Type B pancreatic cell (in vitro differentiated cells): ENCODE measurements at places on chromosomes 2 and 18. TPM values are rescaled to one million over a fixed set of nuclear protein-coding genes. Genes with fewer than 3 reads are reported as not detected.

GRCh38 chr2:54455563-54456361 is at the start of gene SPTBN1:
Gene SPTBN1, plus strand, starts transcription at chr2:54456327. Its CDS starts 70,092 bp downstream, at chr2:54526419.
- peak; percentile 88 for DNase-seq

- no peak for DNase-seq
Measured at GRCh38 chr18:39661856-39662366, 2096.3 kb upstream of the CELF4 start.

DNA sequence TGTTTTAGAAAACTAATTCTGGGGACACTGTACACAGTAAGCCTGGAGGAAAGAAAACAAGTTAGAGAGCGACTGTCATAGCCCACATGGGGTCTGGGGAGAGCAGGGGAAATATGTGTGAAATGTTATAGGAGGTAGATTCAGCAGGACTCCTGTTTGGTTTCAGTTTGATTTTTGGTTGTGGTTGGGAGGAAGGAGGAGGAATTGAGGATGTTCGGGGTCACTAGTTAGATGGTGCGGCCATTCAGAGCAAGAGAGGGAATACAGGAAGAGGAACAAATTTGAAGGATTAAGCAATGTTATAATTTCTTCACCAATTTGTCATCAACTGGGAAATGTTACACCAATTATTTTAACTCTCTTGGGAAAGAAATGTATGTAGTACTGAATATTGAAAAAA is 25.1 kb downstream of the TTC39C start:
- DNase-seq: no peak

DNA sequence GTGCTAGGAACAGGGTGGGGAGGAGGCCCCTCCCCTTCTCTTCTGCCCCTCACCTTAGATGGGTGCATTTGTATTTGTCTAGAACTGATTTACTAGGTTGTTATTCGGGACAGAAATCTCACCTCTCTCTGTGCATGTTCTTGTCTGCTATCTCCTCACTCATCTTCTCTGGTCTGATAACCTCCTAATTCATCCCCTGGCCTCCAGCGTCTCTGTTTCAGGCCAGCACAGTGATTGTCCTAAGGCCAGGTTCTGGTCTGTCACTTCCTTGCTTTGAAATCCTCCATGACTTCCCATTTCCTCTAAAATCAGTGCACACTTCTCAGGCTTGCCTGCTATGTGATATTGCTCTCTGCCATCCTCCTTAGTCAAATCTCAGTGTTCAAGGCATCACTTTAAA is 58.4 kb downstream of the CELF4 start:
- DNase-seq: no peak

DNA sequence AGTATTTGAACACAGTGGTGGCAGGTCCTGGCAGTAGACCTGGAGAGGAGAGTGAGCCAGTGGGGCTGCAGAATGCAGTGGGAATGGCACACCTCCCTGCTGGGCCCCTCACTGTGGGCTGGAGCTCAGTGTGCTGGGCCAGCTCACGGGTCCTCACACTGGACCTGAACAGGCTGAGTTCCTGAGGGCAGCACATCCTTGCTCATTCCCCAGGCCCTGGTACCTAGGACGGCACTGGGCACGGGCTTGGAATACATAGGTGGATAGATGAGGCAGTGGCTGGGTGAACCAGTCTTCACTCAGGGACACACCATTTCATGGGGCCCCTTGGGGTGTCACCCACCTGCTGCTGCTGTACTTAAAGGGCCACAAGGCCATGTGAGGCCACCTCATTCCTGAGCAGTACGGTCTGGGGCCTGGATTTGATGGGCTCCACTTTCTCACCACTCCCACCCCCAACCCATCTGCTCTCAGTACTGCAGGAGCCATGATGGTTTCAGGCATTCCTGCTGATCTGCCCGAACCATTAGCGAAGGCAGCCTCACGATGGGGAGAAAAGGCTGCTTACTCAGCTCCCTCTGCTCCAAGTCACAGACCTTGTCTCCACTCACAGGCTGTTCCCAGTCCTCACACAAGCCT is 4.2 kb downstream of the TMEM177 start:
- no peak for DNase-seq

GRCh38 chr2:138359532-138359931 is 142.0 kb upstream of the SPOPL start:
- DNase-seq: no peak

DNA sequence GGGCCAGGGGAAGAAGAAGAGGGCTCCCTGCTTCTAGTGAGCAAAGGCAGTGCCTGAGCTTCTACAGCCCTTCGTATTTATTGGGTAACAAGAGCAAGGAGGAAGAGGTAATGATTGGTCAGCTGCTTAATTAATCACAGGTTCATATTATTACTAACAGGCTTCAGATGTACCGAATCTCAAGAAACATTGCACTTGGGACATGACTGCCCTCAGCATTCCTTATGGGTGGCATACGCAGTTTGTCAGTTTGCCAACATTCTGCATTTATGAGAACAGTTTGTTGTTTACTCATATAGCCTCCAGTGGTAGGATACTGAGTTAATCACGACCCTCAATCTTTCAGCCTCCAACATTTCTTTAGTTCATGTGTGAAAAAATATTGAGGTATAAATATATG is 84.5 kb downstream of the HIBCH start:
- no peak for DNase-seq

GRCh38 chr2:59073286-59073685 is 832.2 kb upstream of the FANCL start:
- no peak for DNase-seq

- DNase-seq: no peak
Measured at GRCh38 chr2:217079165-217079564, 219.3 kb upstream of the TNP1 start.

GRCh38 chr2:232863996-232864395 is 6.1 kb upstream of the SNORC start:
- DNase-seq: no peak

DNA sequence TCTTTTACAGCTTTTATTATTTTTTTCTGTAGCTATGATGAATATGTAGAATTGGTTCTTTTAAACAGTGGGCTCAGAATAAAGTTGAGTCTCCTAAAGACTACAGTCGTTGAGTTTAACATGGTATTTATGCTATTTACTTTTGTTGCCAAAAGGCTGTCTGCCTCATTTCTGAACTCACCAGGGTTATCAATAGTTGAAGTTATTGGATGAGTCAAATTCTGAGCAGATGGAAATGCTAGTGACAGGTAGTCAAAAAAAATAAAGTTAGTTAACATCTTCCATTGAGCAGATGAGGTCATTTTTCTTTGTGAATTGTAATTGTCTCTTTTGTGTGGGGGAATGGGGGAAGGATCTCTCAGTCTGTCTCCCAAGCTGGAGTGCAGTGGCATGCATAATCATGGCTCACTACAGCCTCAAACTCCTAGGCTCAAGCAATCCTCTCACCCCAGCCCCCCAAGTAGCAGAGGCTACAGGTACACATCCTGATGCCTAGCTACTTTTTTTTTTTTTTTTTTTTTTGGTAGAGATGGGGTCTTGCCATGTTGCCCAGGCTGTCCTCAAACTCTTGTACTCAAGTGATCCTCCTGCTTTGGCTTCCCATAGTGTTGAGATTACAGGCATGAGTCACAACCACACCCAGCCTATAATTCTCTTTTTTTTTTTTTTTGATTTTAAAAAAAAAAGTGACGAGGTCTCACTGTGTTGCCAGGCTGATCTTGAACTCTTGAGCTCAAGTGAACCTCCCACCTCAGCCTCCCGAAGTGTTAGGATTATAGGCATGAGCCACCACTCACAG is 8.9 kb downstream of the PAPOLG start:
- no peak for DNase-seq

- DNase-seq: no peak
Measured at GRCh38 chr2:216246766-216247165, 125.5 kb downstream of the MARCHF4 start.

GRCh38 chr2:145743011-145743410 is 1223.1 kb upstream of the ZEB2 start:
- DNase-seq: no peak

DNA sequence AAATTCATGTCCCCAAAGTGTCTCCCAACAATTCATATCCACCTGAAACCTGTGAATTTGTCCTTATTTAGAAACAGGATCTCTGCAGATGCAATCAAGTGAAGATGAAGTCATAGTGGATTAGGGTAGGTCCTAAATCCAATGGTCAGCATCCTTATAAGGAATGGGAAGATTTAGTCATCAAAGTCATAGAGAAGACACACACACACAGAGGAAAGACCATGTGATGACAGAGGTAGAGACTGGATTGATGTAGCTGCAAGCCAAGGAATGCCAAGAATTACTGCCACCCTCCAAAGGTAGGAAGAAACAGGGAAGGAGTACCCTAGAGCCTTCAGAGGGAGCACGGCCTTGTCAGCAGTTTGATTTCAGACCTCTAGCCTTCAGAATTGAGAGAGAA is 17.7 kb downstream of the ADD2 start:
- no peak for DNase-seq

DNA sequence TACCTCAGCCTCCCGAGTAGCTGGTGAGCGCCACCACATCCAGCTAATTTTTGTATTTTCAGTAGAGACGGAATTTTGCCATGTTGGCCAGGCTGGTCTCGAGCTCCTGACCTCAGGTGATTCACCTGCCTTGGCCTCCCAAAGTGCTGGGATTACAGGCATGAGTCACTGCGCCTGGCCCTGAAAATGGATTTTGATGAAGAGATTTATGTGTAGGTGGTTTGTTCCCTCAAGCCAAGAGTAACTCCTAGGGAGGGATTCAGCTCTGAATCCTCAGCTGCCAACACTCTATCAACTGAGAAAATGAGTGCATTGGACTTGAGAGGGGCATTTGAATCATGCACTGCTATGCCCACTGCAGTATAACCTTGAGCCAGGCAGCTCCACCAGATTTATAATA is 17.5 kb upstream of the LIPG start:
- DNase-seq: no peak

DLX1 gene
- 0.59 and 10.0 TPM in 2 replicates for total RNA-seq

ACYP2 gene
- 9.8 and 10.1 TPM in 2 replicates for total RNA-seq

GKN1 gene
- total RNA-seq: 0.36 and 1.7 TPM in 2 replicates

SP5 gene
- total RNA-seq: 1.1 and 4.4 TPM in 2 replicates

GPR45 gene
- not detected in 2 replicates for total RNA-seq

CGREF1 gene
- total RNA-seq: 1.8 and 2.4 TPM in 2 replicates

CIDEA gene
- total RNA-seq: not detected in 2 replicates

TGFA gene
- total RNA-seq: 6.8 and 21.0 TPM in 2 replicates
